ENCODE measurements at places on chromosomes 5 and 9.
A peak's percentile ranks its signal among the peaks of the same experiment; 100 is the strongest.

DNA sequence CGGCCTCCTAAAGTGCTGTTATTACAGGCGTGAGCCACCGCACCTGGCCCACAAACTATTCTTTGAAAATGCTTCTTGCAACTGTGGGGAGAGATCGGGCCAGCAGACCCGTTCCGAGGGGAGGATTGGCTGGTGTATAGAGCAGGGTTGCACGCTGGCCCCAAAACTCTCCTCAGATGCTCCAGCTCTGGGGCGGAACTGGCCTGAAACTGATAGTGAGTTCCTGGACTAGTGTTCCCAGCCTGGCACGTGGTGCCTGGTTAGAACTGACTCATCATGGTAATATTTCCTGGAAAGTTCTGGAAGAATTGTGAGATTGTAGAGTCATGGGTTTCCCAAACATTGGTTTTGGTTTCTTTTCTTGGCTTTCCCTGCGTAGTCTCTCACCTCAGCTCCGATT, 120.5 kb downstream of the FBXL7 start:
- no peak for DNase-seq

DNA sequence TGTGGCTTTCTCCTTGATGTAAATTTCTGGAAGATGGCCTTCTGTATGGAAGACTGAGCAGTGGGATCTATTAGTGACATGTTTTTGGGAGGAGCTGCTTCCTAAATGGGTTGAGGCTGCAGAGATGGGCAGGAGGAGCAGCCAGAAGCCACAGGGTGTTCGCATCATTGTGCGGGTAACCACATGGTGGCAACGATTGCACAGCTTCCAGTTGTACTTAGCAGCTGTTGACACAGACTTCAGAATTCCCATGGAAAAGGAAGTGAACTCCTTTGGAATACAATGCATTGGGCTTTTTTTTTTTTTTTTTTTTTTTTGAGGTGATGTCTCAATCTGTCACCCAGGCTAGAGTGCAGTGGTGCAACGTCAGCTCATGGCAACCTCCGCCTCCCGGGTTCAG, 297.3 kb downstream of the NR3C1 start:
- DNase-seq: no peak

DNA sequence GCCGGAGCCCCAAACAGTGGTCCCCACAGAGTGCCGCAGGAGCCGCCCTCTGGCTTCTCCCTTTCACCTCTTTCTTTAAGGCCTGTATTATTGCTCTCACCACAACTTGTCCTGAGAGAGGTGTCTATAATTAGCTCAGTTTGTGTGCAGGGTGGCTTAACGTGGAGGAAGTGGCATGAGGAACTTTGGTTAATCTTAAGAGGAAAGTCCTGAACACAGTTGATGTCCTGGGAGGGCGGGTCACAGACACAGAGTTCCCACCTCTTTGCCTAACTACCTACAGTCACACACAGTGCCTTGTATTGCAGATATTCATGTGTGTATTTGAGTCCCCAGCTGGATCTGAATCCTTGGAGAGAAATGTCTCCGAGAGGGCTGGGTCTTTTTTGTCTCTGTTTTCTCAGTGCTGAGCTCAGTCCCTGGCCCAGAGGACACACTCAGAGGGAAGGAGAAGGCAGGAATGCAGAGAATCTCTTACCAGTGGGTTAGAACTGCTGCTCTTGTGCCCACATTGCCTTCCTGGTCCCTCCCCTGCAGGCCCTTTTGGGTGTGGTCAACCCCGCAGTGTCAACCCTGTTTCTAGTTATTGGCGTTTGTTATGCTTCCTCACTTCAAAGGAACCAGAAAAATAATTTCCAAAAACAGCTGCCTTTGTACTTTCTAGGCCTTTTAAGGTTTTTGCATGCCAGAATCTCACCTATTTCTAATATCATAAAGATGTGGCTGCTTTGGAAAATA, 392.5 kb downstream of the KDM4C start:
- no peak for DNase-seq

DNA sequence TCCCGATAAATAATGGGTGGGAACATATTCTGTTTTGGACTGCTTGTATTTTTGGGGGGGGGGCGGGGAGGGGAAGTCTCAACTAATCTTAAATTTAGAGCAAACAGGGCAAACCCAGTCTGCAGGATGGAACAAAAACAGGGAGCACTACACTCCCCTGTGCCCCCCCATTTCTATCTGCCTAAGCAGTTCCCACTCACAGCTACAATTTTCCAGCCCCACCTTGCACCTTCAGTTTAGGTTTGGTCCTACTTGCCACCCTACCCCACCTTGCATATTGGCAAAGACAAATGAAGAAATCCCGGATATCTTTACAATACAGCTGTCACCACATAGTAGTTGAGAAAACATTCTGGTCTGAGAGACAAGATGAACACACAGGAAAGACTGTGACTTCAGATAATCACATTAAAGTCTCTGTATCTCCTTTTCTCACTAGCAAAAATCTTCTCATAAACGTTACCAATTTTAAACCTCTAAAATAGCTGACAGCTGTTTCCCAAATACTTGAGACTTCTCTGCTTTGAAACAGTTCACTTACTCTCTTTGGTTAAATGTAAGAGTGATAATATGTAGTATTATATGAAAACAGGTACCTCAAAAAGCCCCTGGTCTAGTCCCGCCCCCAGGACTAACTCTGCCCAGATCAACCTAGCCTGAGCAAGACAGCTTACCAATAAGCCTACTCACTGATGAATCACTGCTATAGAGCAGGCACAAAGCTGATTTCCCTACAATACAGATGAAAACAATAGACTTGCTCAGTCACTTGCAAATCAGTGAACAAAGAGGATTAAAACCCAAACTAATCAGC, 5.2 kb upstream of the RAPGEF6 start:
- no peak for DNase-seq

GRCh38 chr5:14118551-14119320, 24.4 kb upstream of the TRIO start:
- DNase-seq: no peak

GRCh38 chr5:150599917-150600511, 40.4 kb upstream of the SYNPO start:
- no peak for DNase-seq

GRCh38 chr5:68545636-68546295, 330.2 kb downstream of the PIK3R1 start:
- DNase-seq: no peak

DNA sequence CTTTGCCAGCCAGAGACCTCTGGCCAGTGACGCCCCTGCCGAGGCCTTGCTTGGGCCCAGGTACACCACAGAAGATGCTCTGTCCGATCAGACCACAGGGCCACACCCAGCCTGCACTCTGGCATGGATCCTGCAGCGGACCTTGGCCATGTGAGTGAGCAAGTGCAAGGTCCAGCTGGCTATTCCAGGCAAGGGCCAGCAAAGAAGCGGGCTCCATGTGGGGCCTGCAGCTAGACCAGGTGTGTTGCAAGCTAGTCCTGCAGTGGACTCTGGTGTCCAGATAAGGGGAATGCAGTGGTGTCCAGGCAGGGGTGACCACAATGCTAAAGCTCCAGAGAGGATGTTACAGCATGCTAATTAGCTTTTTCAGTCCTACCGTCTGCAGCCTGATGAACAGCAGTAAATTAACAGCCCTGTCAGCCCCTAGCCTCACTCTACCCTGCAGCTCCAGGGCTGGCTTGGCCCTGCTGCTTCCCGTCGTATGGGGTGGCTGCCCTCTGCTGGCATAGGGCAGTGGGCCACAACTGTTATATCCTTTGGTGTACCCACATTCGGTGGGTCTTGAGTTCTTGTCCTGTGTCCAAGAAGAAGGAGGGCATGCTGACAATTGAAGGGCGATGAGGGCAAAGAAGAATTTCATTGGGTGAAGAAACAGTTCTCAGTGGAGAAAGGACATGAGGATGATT, 284.5 kb upstream of the POU5F2 start:
- no peak for DNase-seq

GRCh38 chr9:121839726-121840500, 188.5 kb downstream of the DAB2IP start:
- DNase-seq: no peak

DNA sequence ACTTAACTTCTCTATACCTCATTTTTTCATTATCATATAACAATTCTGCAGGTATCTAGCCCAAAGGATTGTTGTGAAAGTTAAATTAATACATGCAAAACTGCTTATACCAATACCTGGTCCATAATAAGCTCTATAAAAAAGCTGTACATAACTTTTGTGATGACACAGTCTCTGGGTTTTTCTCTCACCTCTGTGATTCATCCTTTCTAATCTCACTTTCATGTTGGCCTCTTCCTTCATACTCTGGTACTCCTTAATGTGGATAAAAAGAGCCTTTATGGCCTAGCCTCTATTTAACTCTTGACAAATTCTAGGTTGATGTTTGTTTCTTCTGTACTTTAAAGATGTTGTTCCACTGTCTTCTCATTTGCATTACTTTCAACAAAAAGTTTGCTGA, 162.9 kb upstream of the ACOT12 start:
- no peak for DNase-seq

GRCh38 chr5:141692919-141693725, 11.1 kb upstream of the ARAP3 start:
- no peak for DNase-seq

GRCh38 chr9:91177661-91178280, 183.9 kb downstream of the AUH start:
- DNase-seq: no peak

- no peak for DNase-seq
These were observed 173.7 kb downstream of the CARTPT start for GRCh38 chr5:71892641-71893365.

- peak; percentile 100 for DNase-seq
These were observed 507 bp upstream of the TENT4A start for GRCh38 chr5:6712577-6713273.

DNA sequence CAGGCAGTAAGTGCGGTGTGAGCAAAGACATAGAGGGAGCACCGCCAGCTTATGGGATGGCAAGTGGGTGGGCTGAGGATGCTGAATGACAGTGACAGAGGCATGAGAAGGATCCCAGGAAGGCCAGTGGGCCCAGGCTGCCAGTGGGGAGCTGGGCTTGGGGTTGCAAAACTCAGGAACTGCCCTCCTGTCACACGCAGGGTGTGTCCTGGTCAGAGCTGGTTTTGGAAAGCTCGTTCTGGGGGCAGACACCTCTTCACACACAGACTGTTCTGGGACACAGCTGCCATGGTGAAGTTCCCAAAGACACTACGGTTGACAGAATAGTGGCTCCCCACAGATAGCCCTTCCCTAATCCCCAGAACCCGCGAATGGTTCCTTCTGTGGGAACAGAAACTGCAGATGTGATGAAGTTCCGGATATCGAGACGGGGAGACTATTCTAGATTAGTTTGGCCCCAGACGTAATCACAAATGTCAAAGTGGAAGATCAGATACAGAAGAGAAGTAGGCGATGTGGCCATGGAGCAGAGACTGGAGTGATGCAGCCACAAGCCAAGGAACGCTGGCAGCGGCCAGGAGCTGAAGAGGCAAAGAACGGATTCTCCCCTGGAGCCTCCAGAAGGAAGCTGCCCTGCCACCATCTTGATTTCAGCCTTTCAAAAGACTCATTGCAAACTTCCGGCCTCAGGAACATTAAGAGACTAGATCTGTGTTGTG, 159.0 kb downstream of the COL23A1 start:
- no peak for DNase-seq

- no peak for DNase-seq
These were observed 194.0 kb downstream of the HTR1A start for GRCh38 chr5:63768221-63768620.

DNA sequence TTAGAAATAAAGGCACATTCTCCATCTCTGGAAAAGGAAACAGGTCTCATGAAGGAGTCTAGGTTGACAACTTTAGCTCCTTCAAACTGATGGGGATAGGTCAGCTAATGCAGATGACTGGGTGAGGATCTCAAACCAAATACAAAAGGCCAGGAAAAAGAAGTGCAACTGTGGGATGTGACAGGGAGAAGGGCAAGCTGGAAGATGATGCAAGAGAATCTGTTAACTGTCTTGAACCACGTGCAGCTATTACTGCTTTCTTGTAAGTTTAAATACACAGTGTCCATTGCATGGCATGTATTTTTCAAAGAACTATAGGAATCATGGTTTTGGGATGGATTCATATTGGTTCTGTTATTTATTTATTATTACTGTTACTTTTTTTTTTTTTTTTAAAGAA, 331.8 kb downstream of the NDUFS4 start:
- no peak for DNase-seq

DNA sequence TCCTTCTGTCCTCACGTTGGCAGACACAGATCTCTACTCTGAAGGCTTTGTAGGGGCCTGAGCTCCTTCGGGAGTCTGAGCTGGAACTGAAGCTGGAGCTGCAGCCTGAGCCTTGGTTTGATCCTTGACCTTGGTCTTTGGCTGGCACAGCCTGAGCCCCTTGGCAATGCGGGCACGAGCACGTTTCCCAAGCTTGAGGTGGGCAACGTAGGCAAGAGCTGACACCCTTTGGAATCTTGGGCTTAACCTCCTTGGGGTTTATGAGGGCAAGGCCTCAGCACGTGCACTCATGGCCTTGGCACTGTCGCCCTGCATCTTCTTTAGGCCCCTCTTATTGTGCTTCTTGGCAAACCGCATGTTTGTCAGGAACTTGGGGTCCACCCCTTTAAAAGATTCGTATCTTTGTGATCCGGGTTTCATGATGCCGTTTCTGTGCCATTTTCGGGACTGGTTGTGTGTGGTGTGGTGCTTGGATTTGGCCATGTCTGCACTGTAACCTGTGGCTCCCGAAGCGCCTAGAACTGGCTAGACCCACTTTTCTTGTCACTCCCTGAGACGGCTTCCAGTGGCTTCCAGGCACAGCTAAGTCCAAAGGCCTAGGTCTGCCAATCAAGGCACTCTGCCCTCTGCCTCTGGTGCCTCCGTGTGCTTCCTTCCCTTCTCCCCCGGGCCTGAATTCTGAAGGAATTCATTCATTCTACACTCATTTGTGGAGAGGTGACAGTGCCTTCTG, 1.4 kb downstream of the SUSD1 start:
- DNase-seq: no peak

- DNase-seq: no peak
These were observed 159.1 kb upstream of the IRX2 start for GRCh38 chr5:2910401-2911175.

GRCh38 chr5:141508440-141508797, 19.5 kb downstream of the PCDHGC5 start:
- DNase-seq: no peak

DNA sequence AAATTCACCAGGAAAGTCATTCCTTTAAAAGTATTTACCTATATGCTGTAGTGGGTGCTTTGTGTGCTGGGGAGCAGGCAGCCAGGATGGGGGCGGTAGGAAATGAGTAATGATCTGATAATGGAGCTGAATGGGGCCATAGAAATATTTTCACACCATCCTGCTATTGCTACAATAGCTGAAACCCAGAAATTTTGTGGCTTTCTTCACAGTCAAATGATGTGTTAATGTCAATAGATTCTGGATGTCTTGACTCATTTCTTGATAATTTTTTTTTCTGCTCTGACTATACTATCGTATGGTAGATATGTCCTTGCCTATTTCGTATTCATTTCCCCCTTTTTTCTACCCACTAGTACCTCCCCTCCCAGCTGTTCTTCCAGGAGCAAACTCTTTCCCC, 59.5 kb downstream of the RORB start:
- no peak for DNase-seq

DNA sequence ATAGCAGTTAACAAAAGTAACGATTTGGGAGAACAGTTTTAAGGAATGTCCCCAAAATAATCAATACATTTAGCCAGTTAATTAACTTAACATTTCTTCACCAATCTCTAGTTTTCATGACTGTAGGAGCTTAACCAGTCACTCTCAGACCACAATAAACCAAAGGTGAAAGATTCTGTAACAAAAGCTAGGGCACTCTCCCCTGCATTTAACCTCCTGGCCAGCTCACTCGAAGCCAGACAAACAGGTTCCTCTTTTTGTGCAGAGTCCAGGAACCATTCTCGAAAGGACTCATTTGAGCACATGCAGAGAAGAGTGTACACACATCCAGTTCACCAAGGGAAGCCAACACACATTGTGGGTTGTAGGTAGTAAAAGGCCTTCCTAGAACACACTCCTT, 6.5 kb downstream of the IL7R start:
- no peak for DNase-seq

GRCh38 chr5:166031926-166032325, 2259.5 kb upstream of the WWC1 start:
- no peak for DNase-seq
